H1 (cell line): ENCODE measurements at places on chromosomes 11 and 22. TPM values are rescaled to one million over a fixed set of nuclear protein-coding genes. Genes with fewer than 3 reads are reported as not detected.

Gene NXPE4
- total RNA-seq = not detected in 2 replicates

Gene RFPL2
- total RNA-seq = 0.19 TPM in 1 of 2 replicates, not detected in the other

Gene MDK
- 309 and 338 TPM in 2 replicates for total RNA-seq

Gene PGA3
- not detected in 2 replicates for total RNA-seq

Gene PRRG4
- 1.3 and 1.7 TPM in 2 replicates for total RNA-seq

Gene SLC37A2
- 1.1 and 1.3 TPM in 2 replicates for total RNA-seq

Gene OR2AG1
- not detected in 2 replicates for total RNA-seq

Gene CARD18
- total RNA-seq = not detected in 2 replicates

Gene EFEMP2
- 8.8 and 9.7 TPM in 2 replicates for total RNA-seq

Gene OSM
- not detected in 2 replicates for total RNA-seq

Gene PATE4
- not detected in 2 replicates for total RNA-seq

Gene IRAG1
- total RNA-seq = 2.7 and 3.3 TPM in 2 replicates

Gene MIAT
- 33.8 and 36.0 TPM in 2 replicates for total RNA-seq

Gene DRD2
- total RNA-seq = 0.26 and 1.1 TPM in 2 replicates

Gene ASPHD2
- total RNA-seq = 11.0 and 11.1 TPM in 2 replicates

Gene ZC3H7B
- 77.3 and 78.6 TPM in 2 replicates for total RNA-seq

Gene MYO18B
- 0.67 and 0.78 TPM in 2 replicates for total RNA-seq

Gene IFITM10
- total RNA-seq = 0.22 and 0.23 TPM in 2 replicates

Gene TEX54
- 1.2 TPM in 1 of 2 replicates, not detected in the other for total RNA-seq

Gene OR8B4
- not detected in 2 replicates for total RNA-seq

Gene BLID
- not detected in 2 replicates for total RNA-seq

Gene FXYD2
- 0.99 and 1.1 TPM in 2 replicates for total RNA-seq

Gene UPK3A
- total RNA-seq = 0.35 TPM in 1 of 2 replicates, not detected in the other

Gene APBB1
- total RNA-seq = 23.6 and 23.9 TPM in 2 replicates

Gene MISFA
- 3.8 and 4.1 TPM in 2 replicates for total RNA-seq

Gene CHRDL2
- total RNA-seq = 0.25 and 0.48 TPM in 2 replicates

Gene ADSL
- total RNA-seq = 180 and 197 TPM in 2 replicates

Gene ARHGAP42
- total RNA-seq = 33.3 and 33.5 TPM in 2 replicates

Gene OR5B21
- total RNA-seq = not detected in 2 replicates

Gene DEUP1
- 0.38 and 0.45 TPM in 2 replicates for total RNA-seq

Gene OR10A2
- not detected in 2 replicates for total RNA-seq

Gene IGF2
- 1.3 and 1.5 TPM in 2 replicates for total RNA-seq

Gene HBG2
- total RNA-seq = not detected in 2 replicates

Gene ACTN3
- total RNA-seq = 28.2 and 30.8 TPM in 2 replicates

Gene TMEM25
- 13.7 and 18.3 TPM in 2 replicates for total RNA-seq

Gene CREB3L1
- total RNA-seq = 12.7 and 13.7 TPM in 2 replicates

Gene HEPN1
- not detected in 2 replicates for total RNA-seq

Gene CATSPERZ
- not detected in 2 replicates for total RNA-seq

Gene KDM4E
- not detected in 2 replicates for total RNA-seq

Gene GLB1L3
- 32.6 and 33.2 TPM in 2 replicates for total RNA-seq

Gene OR51M1
- not detected in 2 replicates for total RNA-seq

Gene TEF
- 7.4 and 8.9 TPM in 2 replicates for total RNA-seq

Gene VPS51
- total RNA-seq = 97.4 and 108 TPM in 2 replicates

Gene HTR3B
- total RNA-seq = not detected in 2 replicates

Gene IGLL1
- not detected in 2 replicates for total RNA-seq

Gene DGCR6
- total RNA-seq = 0.82 and 0.96 TPM in 2 replicates

Gene RASGRP2
- 37.9 and 40.6 TPM in 2 replicates for total RNA-seq

Gene CD6
- total RNA-seq = 0.19 TPM in 1 of 2 replicates, not detected in the other

Gene HOATZ
- total RNA-seq = not detected in 2 replicates

Gene FOLR2
- total RNA-seq = not detected in 2 replicates

Gene MMP12
- not detected in 2 replicates for total RNA-seq

Gene RASSF10
- total RNA-seq = 1.5 and 1.8 TPM in 2 replicates

Gene LRRN4CL
- total RNA-seq = 0.26 TPM in 1 of 2 replicates, not detected in the other

Gene SOX6
- total RNA-seq = 0.08 TPM in 1 of 2 replicates, not detected in the other

Gene TEX12
- total RNA-seq = not detected in 2 replicates
